ENCODE measurements at places on chromosomes 5 and 9.

DNA sequence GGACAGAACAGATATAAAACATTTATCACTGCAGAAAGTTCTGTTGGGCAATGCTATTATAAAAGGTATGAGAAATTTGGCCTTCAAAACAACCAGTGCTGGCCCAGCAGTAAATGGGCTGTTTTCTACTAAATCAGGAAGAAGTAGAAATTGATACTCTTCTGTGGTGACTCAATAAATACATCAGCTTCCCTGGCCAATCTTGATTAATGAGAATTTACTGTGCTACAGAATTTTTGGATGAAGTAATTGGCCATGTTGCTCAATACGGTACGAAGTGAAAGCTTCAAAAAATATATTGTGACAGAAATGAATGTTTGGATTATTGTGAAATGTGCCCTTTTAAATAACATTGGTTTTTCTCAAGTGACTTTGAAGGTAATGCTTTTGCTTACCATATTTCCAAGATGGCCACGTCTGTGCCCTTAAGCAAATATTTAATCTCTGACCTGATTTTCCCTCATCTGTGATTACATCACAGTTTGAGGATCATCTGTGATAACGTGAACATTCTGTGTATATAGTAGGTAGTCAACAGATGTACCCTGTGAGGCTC, 4.2 kb downstream of the DNAJA1 start:
- H3K4me1 ChIP-seq, result peaks cover 29% of the 10 kb centered on the region
- H3K27ac ChIP-seq, result no peak overlapping the region
- no peak for DNase-seq
- H3K36me3 ChIP-seq, result peaks cover 60% of the 10 kb centered on the region
- H3K27me3 ChIP-seq, result no peaks in the 10 kb centered on the region
- no peak overlapping the region for H3K4me3 ChIP-seq

DNA sequence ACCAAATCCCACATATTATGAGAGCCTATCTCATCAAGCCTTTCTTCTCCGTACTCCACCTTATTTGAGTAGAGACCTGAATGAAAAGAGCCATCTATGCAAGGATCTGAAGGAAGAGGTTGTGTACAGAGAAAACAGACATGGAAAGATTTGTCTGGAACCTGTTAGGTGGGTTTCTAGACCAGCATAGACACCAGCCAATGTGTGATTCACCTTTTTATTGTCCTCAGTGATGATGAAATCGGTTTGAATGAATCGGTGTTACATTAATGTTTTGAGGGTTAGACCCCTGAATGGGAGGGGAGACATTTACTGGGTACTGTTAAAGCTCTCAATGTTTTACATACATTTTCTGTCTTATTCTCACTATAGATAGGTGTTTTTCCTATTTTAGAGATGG, 223.6 kb downstream of the NMUR2 start:
- no peaks in the 10 kb centered on the region for H3K27me3 ChIP-seq
- H3K4me3 ChIP-seq, result no peak overlapping the region
- H3K36me3 ChIP-seq, result no peaks in the 10 kb centered on the region
- H3K4me1 ChIP-seq, result no peaks in the 10 kb centered on the region

DNA sequence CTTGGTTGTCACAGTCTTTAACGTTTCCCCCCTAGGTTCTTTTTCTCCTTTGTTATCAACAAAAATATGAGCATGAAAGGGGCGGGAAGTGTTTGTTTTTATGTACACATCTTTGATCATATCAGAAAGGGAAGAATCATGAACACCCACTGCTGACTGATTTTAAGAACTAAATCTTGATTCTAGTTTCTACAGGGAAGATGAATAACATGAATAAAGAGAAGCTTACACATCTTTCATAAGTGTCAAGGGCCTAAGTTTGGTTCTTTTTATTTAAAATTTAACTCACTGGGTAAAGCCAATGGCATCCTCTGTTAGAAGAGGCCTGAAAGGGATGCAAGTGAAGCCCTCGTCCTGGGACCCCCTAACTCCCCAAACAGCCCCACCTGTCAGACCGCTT, 14.8 kb upstream of the CTNNA1 start:
- H3K27me3 ChIP-seq, result no peaks in the 10 kb centered on the region
- no peaks in the 10 kb centered on the region for H3K36me3 ChIP-seq
- H3K4me3 ChIP-seq, result no peak overlapping the region
- no peak for DNase-seq

- peaks cover 17% of the 10 kb centered on the region for H3K4me1 ChIP-seq
- no peaks in the 10 kb centered on the region for H3K36me3 ChIP-seq
- H3K27me3 ChIP-seq, result no peaks in the 10 kb centered on the region
Observed at GRCh38 chr5:132065951-132066701, 5.7 kb downstream of the IL3 start.

- H3K27ac ChIP-seq, result no peak overlapping the region
- H3K4me3 ChIP-seq, result no peak overlapping the region
- no peak for DNase-seq
- H3K4me1 ChIP-seq, result no peaks in the 10 kb centered on the region
- H3K27me3 ChIP-seq, result no peaks in the 10 kb centered on the region
Observed at GRCh38 chr5:106759581-106759980, 911.2 kb downstream of the EFNA5 start.

GRCh38 chr5:93582167-93582462, 907 bp upstream of the NR2F1 start:
- H3K27ac ChIP-seq, result no peak overlapping the region
- DNase-seq, result no peak
- peaks cover 11% of the 10 kb centered on the region for H3K4me1 ChIP-seq
- peaks cover 19% of the 10 kb centered on the region for H3K27me3 ChIP-seq
- no peaks in the 10 kb centered on the region for H3K36me3 ChIP-seq
- H3K4me3 ChIP-seq, result no peak overlapping the region
